HS-5 (cell line): ENCODE measurements at places on chromosomes 11 and 22.

GRCh38 chr22:39520226-39521105 lies at the start of gene ATF4:
TSS of gene ATF4 (plus strand) at chr22:39520562. CDS start at chr22:39521446, 884 bp downstream.
- DNase-seq, result peak; percentile 99

GRCh38 chr11:126834149-126834548 lies 166.4 kb downstream of the KIRREL3 start:
- DNase-seq, result peak; percentile 84

DNA sequence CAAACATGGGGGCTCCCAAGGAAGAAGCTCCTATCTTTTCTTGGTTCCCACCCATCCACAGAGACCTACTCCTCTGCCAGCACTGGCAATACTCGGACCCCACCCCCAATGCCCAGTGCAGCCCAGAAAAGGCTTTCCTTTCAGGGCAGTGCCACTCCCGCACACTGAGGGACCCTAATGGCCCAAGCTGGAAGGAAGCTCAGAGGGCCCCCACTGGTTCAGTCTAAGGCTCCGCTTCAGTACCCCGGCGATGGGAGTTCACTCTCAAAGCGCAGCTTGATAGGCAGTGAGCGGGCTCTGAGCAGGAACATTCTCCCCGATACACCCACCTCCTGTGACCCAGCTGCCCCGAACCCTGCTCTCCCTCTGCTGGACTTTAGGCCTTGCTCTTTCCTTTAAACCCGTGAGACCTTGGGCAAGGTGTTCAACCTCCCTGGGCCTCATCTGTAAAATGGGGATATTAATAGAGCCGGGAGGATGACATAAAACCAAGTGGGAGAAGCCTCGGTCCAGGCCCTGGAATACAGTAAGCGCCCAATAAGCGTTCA lies 48.4 kb downstream of the CHRDL2 start:
- DNase-seq, result no peak

DNA sequence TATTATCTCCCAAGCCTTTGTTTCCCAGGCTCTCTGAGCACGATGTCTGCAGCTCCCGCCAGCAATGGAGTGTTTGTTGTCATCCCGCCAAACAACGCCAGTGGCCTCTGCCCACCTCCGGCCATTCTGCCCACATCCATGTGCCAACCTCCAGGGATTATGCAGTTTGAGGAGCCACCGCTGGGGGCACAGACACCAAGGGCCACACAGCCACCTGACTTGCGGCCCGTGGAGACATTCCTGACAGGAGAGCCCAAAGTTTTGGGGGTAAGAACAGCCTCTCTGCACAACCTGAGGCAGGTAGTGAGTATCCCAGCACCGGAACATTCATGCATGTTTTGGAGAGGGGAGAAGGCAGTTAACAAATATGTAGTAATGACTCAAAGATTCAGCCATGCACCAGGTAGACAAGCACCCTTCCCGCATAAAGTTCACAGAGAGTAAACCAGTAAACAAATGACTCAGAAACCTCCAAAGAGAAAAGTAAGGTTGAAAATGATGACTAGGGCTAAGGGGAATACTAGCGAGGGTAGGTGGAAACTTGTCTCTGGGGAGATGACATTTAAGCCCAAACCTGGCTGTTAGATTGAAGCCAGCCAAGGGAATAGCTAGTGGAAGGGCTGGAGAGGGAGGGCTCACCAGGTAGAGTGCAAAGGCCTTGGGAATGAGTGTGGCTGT lies 7.2 kb downstream of the MS4A15 start:
- no peak for DNase-seq

DNA sequence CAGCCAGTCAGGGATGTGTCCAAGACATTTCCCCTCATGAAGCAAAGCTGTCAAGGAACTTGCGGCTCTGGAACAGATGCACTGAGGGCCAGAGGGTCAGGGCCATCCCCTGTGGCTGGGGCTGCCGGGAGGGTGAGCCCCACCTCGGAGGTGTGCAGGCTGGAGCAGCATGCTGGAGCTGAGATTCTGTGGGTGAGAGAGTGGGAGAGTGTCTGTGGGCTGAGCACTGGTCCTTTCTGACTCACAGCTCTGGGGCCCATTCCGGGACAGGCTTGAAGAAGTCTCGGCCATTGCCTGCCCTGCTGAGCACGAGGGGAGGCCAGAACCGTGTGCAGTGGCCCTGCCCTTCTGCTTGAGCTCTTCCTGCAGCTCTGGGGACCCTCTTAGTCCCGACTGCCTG lies 2.1 kb downstream of the OMP start:
- no peak for DNase-seq

- no peak for DNase-seq
Observed at GRCh38 chr22:48744283-48744641, 1083.4 kb downstream of the BRD1 start.

GRCh38 chr22:17772958-17773605 lies 1.2 kb downstream of the BID start:
- DNase-seq, result no peak

DNA sequence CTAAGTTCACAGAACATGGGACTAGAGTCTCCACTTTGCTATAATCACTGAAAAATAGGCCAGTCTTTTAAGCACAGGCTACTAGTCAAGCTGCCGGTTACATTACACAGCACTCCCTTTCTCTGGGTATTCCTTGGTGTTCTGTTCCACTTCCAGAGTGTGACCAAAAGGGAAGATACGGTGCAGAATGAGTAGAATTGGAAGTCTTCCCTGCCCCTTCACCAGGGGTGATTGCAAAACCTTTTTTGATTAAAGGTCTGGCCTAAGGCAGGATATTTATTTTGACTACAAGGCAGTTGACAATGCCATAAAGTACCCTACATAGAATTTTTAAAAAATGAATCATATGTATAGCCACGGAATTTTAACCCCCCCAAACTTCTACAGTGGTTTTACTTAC lies 59.6 kb upstream of the ADORA2A start:
- peak; percentile 34 for DNase-seq

DNA sequence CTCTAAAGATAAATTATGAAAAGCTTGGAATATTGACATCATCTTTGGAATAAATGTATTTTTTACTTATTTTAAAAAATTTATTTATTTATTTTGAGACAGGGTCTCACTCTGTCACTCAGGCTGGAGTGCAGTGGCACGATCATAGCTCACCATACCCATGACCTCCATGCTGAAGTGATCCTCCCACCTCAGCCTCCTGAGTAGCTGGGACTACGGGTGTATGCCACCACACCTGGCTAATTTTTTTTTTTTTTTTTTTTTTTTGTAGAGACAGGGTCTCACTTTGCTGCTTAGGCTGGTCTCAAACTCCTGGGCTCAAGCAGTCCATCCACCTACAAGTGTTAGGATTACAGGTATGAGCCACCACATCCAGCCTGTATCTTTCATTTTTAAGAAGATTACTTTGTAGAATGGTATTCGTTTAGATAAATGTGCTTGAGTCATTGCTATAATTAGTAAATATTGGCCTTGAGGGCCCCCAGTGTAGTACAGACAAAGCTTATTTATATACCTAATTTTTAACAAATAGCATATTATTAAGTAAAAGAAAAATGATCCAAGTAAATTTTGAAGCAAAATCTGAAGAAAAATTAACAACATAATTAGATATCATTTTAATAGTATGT lies 8.5 kb downstream of the SWAP70 start:
- DNase-seq, result no peak

DNA sequence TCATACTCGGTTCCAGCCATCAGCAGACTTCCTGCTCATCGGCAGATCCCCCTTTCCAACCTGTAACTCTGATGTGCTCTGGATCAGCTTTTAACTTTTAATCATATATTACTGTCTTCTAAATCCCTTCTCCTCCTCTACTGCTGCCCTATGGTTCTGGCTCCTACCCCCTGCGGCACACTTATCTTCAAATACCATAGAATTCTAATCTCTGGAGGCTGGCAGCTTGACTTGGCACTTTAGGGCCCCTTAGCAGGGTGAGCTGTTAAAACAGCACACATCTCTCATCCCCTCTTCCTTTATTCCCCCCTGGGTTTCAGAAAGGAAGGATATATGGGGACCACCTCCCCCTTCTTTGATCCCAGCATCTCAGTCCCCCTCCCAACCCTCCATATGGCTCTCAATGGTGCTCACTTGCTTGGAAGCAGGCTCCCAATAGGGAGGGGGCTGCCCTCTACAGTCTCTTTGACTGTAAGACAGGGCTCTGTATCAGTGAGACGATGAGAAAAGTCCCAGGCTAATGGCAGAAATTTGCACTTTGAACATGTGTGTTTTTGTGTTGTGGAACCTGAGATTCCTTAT lies 4.4 kb upstream of the CNTF start:
- no peak for DNase-seq

GRCh38 chr22:44410451-44410991 lies 87.5 kb downstream of the RTL6 start:
- no peak for DNase-seq

DNA sequence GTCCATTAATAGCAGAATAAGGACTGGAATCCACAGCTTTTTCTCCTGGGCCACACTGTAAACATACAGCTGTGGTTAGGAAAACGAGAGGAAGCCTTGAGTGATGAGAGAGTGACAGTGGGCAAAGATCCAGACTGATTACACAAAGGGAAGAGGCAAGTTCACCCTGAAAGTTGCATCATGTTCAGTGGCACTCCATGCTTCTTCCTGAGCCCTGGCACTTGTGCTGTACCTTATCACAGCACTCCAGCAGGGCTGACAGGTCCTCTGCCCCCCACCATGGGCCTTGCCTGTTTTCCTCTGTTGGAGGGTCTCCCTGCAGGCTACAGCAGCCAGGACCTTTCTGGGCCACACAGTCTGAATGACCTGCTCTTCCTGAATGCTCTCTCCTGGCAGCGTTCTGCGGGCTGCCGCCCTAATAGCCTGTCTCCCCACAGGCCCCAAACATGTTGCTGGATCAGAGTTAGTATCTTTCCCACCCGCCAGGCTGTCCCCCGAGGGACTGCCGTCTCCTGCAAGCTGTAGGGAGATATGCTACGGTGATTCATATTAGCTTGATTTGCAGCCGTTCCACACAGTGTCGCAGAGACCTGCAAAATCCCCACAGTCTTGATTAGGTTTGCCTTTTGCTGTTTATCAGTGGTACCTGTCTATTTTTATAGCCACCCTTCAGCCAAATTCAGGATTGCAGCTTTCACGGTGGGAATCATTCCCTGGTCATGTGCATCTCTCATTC lies 60.2 kb downstream of the NTM start:
- DNase-seq, result no peak

DNA sequence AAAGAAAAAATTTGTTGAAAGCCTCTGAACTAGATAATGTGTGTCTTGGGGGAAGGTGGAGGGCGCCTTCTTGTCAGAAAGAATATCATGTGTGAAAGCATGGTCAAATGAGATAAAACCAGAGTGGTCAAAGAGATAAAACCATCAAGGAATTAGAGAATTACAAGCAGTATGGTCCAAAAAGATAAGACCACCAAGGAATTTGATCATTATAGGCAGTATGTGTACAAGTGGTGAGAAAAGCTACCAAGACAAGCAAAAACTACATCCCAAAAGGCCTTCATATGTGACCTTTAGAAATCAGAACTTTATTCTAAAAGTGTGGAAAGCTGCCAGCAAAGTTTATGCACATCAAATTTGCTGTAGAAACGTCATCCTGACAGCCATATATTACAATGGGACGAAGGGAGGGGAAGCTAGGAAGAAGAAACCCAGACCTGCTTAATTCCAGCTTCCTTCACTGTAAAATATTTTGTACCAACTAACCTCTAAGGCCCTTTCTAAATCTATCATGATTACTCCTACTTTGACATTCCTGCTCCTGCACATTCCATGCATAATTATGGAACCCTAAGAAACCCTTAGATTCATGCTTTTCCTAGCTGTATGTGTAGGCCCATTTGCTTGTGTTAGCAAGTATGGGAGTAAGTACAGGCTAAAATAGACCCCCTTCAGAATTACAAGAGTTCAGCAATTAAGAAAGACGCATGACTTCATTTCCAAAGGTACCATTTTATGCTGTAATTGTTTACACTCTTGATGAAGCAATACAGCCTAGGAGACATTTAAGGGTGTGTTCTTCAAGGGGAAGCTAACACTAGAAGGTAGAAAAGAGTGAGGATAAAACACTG lies 51.6 kb downstream of the LGR4 start:
- DNase-seq, result no peak

DNA sequence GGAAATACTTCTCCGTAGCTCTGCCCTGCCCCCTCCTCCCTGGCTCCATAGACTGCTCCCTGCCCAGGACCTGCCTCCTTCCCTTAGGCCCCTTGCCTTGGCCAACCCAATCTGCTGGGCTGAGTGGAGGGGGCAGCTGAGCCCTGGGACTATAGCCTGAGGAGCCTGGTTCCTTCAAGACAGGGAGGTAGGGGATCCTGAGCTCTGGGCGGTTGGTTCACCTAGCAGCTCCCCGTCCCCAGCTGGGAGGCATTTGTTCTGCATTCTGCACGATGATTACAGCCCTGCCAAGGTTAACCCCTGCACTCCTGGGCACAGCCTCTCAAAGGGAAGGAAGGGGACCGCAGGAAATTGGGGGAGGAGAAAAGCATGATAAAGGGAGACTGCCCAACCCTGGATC lies 3.6 kb upstream of the CDC42EP1 start:
- no peak for DNase-seq

- DNase-seq, result no peak
Observed at GRCh38 chr11:56700242-56700913, 1.5 kb downstream of the OR9G1 start.

GRCh38 chr11:64131683-64132190 lies 34.2 kb downstream of the MACROD1 start:
- no peak for DNase-seq

DNA sequence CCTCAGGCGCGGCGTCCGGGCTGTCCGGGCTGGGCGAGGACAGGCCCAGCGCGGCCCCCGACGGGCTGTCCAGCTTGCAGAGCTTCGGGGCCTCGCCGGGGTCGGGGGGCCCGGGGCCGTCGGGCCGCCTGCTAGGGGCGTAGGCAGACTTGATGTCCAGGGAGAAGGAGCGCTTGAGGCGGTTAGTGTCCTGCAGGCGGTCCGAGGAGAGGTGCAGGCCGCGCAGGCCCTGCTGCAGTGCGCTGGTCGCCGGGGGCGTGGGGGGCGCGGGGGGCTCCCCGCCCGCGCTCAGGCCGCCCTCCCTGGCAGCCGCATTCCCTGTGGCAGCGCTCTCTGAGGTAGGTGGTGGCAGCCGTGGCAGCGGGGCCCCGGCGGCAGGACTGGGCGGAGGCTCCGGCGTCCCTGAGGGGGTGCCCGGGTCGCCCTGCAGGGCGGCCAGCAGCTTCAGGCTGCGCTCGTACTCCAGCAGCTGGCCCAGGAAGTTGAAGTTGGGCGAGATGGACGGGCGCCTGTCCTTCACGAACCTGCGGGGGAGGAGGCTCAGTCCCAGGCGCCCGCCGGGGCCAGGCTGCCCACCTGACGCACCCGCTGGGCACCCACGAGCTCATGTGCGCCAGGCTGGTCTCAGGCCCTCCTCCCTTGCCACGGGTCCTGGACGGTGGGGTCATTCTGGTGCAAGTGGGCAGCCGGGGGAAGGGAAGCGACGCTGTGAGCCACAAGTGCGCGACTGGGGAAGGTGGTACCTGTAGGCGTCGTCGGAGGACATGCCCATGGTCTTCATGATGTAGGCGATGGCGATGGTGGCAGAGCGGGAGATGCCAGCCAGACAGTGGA lies 14.8 kb downstream of the DUSP8 start:
- no peak for DNase-seq

GRCh38 chr22:30187529-30188407 lies 58.8 kb downstream of the LIF start:
- no peak for DNase-seq

GRCh38 chr11:27084518-27084917 lies 43.9 kb downstream of the BBOX1 start:
- no peak for DNase-seq
